ENCODE measurements at places on chromosomes 4 and X. TPM values are rescaled to one million over a fixed set of nuclear protein-coding genes. Genes with fewer than 3 reads are reported as not detected.

The FAT1 gene
- total RNA-seq: 153 TPM

The STATH gene
- total RNA-seq: not detected

The CLNK gene
- not detected for total RNA-seq

The PWWP3B gene
- total RNA-seq: not detected

The NDST3 gene
- not detected for total RNA-seq

Data from A549 treated with GW870086 at 1 μM for 4 hours (cell line).